Immature natural killer cell (primary cell): ENCODE measurements at places on chromosomes 2 and 18.

DNA sequence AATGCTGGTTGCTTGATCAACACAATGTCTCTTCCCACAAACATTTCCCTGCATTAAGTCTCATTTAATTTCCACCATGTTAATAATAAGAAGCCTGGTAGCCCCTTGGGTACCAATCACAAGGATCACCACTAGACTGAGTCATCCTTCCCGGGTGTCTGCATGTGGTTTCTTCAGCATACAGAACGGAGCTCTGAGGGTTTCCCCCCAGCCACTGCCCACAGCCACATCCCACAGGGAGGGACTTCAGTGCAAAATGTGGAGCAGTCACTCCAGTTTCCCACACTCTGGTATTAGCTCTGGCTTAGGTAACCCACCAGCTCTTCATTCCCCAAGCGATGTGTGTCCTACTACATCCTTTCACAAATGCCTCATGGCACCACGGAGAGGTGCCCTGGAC, 42.7 kb upstream of the POLE4 start:
- peak; percentile 58 for DNase-seq

DNA sequence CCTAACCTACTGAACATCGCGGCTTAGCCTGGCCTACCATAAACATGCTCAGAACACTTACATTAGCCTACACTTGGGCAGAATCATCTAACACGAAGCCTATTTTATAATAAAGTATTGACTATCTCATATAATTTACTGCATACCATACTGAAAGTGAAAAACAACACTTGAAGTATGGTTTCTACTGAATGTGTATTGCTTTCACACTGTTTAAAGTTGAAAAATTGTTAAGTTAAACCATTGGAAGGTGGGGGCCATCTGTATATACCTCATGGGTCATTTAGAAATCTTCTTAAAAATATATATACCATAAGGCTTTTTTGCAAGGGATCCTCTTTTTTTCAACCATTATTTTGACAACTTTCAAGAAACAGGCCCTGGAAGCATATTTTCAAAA, 16.5 kb downstream of the RNF149 start:
- DNase-seq, result no peak

GRCh38 chr2:207481924-207482323, 47.8 kb upstream of the CREB1 start:
- no peak for DNase-seq

- DNase-seq, result no peak
Measured at GRCh38 chr2:70083344-70084156, 3.7 kb upstream of the PCBP1 start.

GRCh38 chr2:68748568-68748967, 14.0 kb downstream of the ARHGAP25 start:
- DNase-seq, result no peak

DNA sequence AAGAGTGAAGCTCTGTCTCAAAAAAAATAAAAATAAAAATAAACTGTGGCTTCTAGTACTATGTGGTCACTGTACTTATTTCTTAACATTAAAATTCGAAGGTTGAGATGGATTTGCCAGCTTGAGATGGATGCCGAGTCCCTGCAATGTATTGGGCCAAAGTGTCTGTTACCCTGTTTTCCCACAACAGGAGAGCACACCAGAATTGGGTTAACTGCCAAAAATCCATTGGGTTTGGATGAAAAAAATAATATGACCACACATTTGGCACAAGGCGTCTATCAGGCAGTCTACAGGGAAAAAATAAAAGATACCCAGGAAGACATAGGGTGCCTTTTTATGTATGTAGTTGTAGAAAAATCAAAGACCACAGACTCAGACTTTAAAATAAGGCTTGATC, 19.2 kb upstream of the MAPRE3 start:
- no peak for DNase-seq

DNA sequence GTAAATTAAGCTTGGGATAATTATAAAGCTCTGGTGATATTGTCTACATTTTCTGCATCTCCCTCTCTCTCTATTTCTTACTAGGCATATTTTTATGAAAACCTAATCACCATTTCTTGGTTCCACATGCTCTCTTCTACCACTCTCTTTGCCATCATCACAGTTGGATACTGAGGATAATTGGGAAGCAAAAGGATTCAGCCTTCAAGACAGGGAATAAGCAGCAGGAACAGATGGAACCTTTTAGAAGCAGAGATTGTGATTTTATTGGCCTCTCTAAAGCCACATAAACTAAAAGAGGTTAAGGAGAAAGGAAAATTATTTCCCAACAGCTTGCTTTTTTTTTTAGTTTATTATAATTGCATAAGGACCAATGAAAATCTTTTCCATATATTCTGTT, 226.3 kb upstream of the SPHKAP start:
- no peak for DNase-seq

DNA sequence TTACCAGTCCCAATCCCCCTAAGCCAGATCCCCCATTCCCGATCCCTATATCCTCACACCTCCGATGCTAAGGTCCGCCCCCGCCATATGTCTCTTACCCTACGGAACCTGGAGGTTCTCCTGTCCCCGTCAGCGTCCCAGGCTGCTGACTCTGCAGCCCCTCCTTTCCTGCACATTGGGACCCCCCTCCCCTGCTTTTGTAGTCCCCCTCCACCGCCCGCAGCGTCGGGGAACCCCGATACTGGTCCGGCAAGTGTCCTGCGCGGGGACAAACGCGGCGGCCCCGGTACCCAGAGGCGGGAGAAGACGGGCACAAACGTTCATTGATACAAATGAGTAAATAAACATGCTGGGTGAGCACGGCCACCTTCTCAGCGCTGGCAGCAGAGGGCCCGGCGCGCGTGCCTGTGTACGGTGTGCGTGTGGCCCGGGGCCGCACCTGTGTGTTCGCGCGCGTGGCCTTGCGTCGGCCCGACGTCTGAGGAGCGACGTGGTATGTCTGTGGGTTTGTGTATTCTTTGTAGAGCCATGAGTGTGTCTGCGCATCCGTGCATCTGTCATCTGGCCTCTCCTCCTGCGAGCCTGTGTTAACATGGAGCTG, 2.0 kb upstream of the CYP26B1 start:
- no peak for DNase-seq

GRCh38 chr18:63315876-63316275, 3.7 kb downstream of the BCL2 start:
- no peak for DNase-seq

DNA sequence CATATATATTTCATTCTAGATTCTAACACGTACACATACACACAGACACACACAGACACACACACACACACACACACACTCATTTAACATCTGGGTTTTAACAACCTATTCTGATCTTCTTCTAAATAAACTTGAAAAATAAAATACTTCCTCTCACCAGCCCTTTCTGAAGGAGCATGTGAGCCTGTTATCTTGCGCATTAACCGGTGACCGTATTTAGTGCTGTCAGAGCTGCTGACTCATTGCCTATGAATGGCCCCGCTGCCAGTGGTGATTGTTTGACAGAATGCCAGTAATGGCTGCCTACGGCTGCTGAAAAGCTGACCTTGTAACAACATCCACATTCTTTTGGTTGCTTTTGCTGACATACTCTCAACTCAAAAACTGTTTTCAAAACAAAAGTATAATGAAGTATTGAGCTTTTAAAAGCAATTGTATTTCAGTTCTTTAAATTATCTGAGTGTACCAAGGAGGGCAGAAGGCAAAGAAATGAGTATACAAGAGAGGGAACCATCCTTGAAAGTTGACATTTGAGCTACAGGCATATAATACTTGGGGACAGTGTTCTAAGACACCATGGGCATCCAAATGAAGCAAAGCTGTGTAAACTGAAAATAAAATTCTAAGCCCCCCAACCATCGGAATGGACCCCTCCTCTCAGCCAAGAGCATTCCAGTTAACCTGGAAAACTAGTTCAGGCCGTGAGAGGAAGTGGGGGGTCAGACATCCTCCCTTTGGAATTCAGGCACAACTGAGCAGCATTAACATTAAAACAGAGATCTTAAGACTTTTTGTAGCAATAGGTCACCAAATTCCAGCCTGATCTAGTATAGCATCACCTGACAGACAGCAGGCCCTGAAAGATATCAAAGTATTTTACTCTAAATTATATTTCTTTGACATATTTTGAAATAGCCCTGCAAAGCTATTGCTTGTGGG, 50.2 kb upstream of the DTNA start:
- no peak for DNase-seq

- DNase-seq, result no peak
Measured at GRCh38 chr2:98372579-98372978, 26.3 kb downstream of the CNGA3 start.

DNA sequence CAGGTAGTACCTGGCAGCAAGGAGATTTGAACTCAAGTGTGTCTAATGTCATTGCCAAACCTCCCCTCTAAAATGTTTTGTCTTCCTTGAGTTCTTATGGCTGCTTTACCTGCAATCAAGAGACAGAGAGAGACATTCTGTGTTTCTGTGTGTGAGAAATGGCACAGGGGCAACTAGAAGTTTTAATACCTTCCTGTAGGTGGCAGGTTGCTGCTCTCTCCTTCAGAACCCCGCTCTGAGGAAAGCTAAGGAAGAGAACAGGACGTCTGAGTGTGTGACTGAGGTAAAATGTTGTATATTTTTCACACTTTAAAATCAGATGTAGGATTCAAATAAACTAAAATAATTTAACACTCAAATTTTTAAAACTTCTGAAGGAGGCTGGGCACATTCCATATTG, 19.2 kb downstream of the DTNA start:
- DNase-seq, result no peak

DNA sequence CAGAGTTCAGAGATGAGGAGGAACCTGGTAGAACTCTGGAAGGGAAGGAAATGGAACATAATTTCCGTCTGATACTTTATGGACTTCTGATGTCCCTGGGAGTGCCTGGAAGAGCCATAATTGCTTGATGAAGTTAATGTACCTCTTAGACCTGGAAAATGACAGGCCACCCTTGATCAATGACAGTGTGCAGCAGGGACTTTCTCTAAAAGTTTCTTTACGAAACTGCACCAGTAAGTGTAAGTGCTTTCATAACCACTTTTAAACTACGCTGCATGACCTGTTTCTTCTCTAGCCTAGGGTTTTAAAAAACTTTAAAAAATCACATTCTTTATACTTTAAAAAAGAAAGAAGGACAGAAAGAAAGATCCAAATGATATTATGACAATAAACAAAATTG, 164.5 kb downstream of the LPIN1 start:
- DNase-seq, result no peak

DNA sequence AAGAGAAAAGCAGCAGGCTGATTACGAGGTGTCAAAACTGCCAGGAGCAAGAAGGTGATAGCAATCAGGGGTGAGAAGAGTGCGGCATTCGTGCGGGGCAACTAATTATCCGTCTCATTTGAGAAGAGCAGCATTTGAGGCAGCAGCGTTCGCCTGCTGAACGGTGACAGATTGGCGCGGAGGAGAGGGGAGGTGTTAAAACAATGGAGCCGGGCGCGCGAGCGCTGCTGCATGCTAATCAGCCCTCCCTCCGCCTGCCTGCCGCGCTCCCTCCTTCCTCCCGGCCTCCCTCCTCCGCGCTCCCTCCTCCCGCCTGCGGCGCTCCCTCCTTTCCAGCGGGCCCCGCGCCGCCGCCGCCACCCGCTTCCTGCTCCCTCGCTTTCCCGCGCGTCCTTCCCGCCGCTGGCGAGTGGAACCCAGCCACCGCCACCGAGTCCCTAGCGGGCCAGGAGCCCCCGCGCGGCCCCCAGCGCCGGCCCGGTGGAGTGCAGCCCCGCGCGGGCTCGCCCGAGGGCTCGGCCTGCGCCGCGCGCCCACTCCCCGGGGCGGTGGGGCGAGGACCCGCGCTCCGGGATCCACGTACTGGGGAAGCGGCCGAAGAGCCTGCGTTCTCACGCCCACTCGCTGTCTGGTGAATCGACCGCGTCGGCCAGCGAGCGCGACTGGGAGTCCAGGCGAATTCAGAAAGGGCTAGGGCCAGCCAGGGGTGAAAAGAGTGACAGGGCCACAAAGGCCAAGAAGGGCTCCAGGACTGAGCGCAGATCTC, 69.5 kb upstream of the PSMD14 start:
- peak; percentile 42 for DNase-seq

DNA sequence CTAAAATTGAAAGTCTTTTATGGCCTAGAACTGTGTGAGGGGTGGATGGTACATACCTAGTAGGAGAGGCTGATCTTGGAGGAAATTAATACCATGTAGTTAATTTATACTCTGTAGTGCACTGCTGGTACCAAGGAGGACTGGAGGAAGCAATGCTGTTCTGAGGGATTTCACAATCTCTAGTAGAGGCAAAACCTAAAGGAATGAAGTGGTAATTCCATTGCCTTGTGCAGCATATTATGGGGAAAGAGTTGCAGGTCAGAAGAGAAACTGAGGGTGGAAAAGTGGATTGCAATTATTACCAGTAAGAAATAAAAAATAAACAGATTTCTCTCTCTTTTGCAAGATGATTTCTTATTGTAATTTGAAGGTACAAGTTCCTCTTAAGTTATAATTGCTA, 2.2 kb downstream of the ABI2 start:
- DNase-seq, result no peak

DNA sequence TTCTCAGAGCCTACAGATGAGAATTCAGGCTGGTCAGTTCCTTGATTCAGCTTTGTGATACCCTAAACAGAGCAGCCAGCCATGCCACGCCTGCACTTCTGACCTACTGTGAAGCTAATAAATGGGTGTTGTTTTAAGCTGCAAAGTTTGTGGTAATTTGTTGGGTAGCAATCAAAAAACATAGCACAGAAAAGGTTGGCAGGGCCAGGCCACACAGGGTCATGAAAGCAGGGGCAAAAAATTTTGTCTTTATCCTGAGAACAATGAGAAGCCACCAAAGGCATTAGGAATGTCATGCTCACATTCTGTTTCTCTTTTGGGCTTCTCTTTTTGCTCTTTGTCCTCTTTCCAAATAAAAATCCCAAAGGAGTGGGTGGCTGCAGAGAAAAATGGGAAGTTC, 385.9 kb downstream of the TXNL1 start:
- no peak for DNase-seq

GRCh38 chr2:148048475-148049221, 27.8 kb downstream of the MBD5 start:
- no peak for DNase-seq

- DNase-seq, result no peak
Measured at GRCh38 chr18:11526675-11527074, 82.7 kb upstream of the SLC35G4 start.

GRCh38 chr2:197399887-197400540, 34.8 kb downstream of the SF3B1 start:
- DNase-seq, result no peak

DNA sequence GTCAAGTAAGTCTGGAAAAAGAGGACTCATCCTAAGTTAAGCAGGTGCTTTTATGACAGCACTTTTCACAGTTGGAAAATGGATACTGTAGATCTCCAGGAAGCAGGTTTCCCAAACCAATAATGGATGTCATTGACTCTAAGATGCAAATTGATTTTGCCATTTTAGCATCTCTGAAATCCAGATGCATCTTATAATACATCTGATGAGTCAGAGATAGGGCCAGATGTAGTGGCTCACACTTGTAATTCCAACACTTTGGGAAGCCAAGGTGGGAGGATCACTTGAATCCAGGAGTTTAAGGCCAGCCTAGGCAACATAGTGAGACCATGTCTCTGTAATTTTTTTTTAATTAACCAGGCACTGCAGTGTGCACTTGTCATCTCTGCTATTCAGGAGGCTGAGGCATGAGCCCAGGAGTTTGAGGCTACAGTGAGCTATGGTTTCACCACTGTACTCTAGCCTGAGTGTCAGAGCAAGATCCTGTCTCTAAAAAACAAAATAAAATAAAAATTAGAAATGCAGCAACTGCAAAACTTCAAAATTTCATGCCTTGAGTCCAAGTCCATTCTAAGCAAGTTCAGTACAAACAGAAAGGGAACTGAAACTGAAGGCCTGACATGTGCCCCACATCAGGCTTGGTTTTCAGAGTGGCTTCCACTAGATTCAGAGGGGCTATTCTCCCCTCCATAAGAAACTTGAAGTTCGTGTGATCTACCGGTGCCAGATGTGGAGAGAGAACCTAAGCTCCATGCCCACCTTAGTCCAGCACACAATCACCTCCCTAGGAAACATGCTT, 267.8 kb upstream of the NCKAP5 start:
- DNase-seq, result no peak
